ENCODE measurements at places on chromosomes 5 and 9. TPM values are rescaled to one million over a fixed set of nuclear protein-coding genes. Genes with fewer than 3 reads are reported as not detected.

Gene CDH6
- 3.9 TPM for total RNA-seq

Gene PRR16
- 9.6 TPM for total RNA-seq

Gene GHR
- 26.5 TPM for total RNA-seq

Gene OR1J2
- total RNA-seq: not detected

Gene CSF1R
- total RNA-seq: 11.5 TPM

Gene MAST4
- 50.1 TPM for total RNA-seq

Gene SLC27A6
- 4.3 TPM for total RNA-seq

Gene PCDHAC2
- total RNA-seq: 2.1 TPM

Gene BDP1
- 119 TPM for total RNA-seq

Gene TJP2
- total RNA-seq: 108 TPM

Gene ALDH7A1
- total RNA-seq: 38.7 TPM

Gene CDKN2B-AS1
- 4.6 TPM for total RNA-seq

Gene DAB2
- 240 TPM for total RNA-seq

Gene SLC2A6
- 1.8 TPM for total RNA-seq

Gene HAVCR2
- 26.6 TPM for total RNA-seq

Gene PRRC1
- total RNA-seq: 53.7 TPM

Gene PPIP5K2
- 42.7 TPM for total RNA-seq

Gene TLR4
- 31.1 TPM for total RNA-seq

Gene IFNA13
- total RNA-seq: not detected

Gene FOCAD
- 36.7 TPM for total RNA-seq

Gene PRRX2
- total RNA-seq: 4.4 TPM

Gene ARSI
- 0.98 TPM for total RNA-seq

Gene CARD9
- total RNA-seq: 3.3 TPM

Gene IRF1
- 18.0 TPM for total RNA-seq

Gene FASTKD3
- total RNA-seq: 5.1 TPM

Gene KCNV2
- total RNA-seq: not detected

Data from breast epithelium (tissue), 4 donors.